Activated CD4-positive, alpha-beta T cell treated with anti-CD3 and anti-CD28 coated beads for 4 hours (primary cell): ENCODE measurements at places on chromosomes 5 and 9.

DNA sequence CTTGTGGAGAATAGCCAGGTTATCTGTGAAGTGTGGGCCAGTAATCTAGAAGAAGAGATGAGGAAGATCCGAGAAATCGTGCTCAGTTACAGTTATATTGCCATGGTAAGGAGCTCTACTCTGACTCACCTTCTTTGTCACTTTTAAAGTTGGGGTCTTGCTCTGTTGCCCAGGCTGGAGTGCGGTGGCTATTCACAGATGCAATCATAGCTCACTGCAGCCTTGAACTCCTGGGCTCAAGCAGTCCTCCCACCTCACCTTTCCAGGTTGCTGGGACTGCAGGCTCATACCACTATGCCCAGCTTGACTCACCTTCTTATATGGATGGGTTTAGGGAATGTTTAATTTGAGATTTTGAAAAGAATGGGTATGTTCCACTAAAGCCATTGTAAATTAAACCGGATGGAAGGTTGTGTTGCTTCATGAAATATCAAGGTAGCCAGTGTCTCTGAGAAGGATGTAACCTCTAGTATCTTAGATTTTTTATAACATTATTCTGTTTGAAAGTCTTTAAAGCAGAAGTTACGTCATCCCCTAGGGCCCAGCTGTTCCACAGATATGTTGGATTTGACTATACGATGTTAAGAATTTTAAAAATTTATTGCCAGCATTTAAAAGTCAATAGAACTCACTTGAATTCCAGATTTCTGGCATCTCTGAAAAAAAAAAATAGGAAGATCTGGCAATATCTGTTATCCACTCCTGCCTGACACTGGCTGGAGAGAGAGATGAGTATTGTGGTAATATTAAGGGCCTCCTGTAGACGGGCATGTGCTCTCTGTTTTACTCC lies 5.1 kb downstream of the CNOT8 start:
- DNase-seq = no peak

- no peak for DNase-seq
Observed at GRCh38 chr9:134411440-134412297, 85.4 kb downstream of the RXRA start.

DNA sequence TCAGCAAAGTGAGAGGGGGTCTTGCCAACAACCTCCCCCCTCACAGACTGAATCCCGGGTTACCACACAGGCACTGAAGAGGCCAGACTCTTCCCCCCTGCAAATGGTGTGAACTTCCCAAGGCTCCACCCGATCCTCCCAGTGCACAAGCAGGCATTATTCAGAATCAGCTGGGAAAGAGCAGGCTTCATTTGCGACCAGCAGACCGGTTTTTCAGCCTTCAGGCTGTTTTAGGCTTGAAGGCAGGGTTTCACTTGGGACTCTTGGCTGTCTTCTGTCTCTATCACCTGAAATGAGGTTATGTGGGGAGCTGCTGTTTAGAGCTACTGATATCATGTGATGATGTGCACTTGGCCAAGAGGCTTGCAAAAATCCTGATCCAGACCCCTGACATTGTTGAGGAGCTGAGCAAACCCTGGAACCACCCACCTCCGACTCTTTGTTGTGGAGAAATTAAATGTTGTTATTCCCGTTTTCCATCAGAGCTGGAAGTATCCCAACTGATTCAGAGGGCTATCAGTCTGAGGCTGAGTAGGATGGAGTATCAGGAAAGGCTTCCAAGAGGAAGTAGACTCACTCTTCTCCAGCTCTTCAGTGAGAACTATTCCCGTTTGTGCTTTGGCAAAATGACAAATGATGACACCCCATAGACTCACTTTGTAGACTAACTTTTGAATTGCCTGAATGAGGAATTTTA lies 63.3 kb upstream of the ZFR start:
- DNase-seq = no peak

DNA sequence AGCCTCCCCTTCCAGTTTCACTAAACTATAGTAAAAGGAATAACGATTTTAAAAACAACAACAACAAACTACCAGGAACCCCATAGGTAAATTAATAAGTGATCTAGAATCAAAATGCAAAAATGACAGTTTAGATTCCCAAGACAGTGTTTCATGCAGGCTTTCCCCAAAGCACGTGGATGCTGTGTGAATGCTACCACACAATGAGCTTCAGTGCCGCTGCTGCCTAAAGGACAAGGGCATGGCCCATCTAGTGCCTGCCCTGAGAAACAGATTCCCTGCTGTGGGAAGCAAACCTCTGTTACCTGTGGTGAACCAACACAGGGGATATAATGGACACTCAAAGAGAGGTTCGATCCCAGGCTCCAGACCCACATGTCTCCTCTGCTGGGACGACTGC lies 23.7 kb upstream of the CKMT2 start:
- no peak for DNase-seq

DNA sequence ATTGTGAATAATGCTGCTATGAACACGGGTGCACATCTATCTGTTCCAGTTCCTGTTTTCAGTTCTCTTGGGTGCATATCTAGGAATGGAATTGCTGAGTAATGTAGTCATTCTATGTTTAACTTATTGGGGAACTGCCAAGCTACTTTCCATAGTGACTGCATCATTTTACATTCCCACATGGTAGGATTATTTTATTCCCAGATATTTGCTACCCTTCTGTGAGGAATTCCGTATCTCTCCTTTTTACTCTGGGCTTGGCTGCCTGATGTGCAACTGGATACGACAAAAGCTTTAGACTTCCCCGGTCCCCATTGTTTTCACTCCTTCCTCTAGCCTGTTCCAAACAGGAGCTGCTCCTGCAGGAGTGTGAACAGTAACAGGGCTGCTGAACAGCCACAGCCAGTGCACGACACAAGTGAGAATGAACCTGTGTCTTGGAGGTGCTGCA lies 7.2 kb downstream of the TAS2R1 start:
- DNase-seq = no peak

GRCh38 chr5:151906246-151906645 lies 18.4 kb downstream of the GLRA1 start:
- DNase-seq = no peak

DNA sequence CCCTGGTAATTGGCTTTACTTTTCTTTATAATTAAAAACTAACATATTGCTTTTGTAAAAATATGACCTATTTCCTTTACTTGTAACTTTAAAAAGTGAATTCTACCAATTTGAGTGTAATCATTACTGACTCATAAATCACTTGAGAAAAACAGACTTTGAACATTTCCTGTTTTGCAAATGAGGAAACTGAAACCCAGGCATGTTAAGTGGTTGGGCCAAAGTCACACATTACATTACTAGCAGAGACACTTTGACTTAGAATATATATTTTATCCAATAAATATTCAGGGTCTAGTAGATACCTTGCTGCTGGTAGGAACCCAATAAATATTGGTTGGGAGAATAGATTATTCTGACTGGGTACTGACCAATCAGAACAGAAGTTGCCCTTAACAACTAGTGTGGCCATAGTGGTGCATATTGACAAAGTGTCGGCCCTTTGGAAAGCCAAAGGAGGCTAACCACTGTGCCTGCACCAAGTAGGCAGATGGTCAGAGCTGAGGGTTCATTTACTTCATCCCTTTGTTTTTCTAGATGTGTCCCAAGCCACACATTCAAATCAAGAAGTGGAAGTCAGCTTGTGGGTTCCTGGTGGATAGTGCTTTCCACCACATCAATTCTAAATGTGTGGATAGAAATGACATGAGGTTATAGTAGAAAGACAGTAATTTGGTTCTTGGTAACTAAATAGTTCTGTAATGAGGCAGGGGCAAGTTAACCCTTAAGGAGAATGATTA lies 365.1 kb upstream of the RIOK2 start:
- DNase-seq = no peak

- no peak for DNase-seq
Observed at GRCh38 chr5:143161885-143162540, 241.5 kb downstream of the NR3C1 start.

GRCh38 chr5:176956756-176957155 lies 49.8 kb downstream of the UIMC1 start:
- no peak for DNase-seq

DNA sequence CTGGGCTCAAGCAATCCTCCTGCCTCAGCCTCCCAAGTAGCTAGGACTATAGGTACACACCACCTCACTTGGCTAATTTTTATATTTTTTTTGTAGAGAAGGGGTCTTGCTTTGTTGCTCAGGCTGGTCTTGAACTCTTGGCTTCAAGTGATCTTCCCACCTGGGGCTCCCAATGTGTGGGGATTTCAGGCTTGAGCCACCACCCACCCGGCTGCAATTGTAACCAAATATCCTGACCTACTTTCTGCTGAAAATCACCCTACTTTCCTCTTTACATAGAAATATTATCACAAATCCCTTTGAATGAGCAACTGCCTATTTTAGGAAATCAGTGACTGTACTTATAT lies 59.6 kb upstream of the ZNF608 start:
- DNase-seq = no peak

DNA sequence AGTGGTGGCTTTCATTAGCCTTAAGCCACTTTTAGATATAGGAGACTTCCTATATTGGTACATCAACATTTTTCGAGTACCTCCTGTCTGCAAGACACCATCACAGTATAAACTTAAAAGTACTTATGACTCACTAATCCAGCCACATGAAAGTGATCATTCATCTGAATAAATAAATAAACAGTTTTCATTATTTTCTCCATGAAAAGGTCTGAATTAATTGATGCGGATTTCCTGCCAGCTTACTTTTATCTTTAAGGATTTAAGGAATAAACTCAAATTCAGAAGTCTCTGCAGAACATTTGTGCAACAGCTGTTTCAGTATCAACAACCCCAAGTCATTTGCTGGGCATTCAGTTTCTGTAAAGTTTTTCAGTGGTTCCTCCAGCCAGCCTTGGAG lies 4.0 kb downstream of the SAP30L start:
- DNase-seq = no peak

- no peak for DNase-seq
Observed at GRCh38 chr5:180289433-180289832, 2.5 kb downstream of the MAPK9 start.

GRCh38 chr9:109912726-109913460 lies 132.9 kb downstream of the PALM2AKAP2 start:
- no peak for DNase-seq

- no peak for DNase-seq
Observed at GRCh38 chr9:75000835-75001234, 27.3 kb downstream of the CARNMT1 start.

DNA sequence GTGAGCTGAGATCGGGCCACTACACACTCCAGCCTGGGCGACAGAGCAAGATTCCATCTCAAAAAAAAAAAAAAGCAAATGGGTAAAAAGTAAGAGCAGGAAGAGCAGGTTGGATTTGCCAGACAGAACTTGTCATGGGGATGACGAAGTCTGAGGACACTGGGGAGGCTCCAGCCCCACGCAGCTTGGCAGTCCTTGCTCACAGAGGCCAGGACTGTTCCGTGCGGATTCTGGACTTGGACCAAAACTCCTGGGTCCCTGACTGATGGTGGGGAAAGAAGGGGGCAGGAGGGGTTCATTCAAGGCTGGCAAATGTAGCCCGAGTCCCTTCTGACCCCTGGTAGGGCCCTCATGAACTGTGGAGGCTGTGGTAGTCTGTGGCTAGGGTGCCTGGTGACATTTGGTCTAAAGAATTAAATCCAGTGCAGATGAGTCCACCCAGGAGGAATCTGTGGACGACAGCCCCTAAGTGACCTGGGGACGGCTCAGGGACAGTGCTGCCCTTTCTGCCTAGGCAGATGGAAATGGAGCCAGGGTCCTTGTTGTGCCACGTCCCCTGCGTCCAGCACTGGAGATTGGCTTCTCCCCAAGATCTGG lies 3.1 kb downstream of the FGD3 start:
- DNase-seq = no peak

- no peak for DNase-seq
Observed at GRCh38 chr5:174844971-174845370, 120.6 kb downstream of the MSX2 start.

DNA sequence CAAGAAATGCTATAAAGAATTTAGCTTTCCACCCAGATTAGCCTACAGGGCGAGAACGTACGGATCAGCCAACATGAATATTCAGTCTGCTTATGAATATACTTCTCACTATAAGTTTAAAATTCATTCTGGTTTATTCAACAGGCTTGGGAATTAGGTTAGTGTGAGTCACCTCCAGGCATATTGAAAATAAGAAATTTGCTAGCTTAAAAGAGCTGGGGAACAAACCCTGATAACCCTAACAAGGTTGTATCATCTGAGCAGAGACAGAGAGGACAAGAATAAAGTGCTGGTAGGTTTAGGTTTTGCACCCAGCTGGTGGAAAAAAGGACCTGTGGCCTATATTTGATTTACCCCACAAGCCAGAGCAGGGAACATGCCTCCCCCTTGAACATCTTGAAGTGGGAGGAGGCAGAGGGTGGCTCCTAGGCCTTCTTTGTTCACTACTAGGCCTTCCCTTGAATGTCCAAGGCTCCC lies 12.3 kb downstream of the FNBP1 start:
- no peak for DNase-seq

DNA sequence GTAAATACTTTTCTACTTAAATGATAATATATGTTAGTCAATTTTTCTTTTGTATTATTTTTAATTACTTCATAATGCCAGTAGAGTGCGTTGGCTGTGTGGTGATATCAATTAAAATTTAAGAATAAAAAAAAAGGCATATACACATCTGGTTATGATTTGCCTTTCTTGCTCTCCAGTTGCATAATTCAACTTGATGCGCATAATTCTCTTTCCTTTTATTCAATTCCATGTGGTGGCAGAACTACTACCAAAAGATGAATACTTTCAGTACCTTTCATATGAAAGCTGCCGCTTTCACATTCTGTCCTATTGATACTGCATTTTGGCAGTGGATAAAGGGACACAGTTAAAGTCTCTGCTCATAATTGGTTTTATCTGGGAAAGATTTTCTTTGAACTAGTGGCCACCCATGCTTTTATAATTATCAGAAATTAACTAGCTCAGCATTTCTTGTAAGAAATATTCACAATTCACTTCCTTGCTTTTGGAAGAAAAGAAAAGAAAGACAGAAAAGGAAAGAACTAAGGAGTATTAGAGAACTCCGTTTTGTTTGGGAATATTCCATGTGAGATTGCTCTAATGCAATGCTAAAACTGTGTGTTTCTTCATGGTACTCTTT lies 12.3 kb upstream of the ADGRV1 start:
- no peak for DNase-seq

DNA sequence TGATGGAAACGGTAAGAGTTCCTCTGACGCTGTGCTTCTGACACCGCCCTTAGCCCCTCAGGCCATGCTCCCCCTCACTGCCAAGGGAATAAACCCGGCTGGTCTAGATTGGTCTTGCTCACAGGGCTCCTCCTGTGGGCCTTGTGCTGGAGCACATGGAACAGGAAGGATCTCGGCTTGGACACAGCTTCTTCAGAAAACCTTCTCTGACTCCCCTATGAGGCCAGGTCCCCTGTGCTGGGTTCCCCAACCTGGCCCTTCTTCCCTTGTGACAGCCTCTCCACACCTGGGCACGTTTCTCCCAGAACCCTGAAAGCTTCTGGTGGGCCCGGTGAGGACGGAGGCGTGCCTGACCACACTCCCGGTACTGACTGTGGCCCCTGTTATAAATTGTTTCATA lies 8.2 kb downstream of the SPATA31E1 start:
- DNase-seq = no peak

DNA sequence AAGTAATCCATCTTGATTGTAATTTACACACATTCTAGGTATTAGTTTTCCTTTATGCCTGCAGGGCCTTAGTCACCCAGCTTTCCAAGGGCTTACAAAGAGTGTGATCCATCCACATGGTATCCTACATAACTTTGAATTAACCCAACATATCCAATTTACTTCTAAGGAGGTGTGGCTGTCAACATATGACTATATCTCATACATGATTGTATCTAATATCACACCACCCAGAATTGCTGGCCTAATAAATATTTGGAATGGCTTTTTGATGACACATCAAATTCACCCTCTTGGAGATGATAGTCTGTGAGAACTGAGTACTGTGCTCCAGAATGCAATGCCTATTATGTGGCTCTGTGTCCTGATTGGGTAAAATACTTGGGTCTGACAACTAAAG lies 363.3 kb upstream of the GRIN3A start:
- DNase-seq = no peak
